ENCODE measurements at places on chromosomes 13 and 19.

DNA sequence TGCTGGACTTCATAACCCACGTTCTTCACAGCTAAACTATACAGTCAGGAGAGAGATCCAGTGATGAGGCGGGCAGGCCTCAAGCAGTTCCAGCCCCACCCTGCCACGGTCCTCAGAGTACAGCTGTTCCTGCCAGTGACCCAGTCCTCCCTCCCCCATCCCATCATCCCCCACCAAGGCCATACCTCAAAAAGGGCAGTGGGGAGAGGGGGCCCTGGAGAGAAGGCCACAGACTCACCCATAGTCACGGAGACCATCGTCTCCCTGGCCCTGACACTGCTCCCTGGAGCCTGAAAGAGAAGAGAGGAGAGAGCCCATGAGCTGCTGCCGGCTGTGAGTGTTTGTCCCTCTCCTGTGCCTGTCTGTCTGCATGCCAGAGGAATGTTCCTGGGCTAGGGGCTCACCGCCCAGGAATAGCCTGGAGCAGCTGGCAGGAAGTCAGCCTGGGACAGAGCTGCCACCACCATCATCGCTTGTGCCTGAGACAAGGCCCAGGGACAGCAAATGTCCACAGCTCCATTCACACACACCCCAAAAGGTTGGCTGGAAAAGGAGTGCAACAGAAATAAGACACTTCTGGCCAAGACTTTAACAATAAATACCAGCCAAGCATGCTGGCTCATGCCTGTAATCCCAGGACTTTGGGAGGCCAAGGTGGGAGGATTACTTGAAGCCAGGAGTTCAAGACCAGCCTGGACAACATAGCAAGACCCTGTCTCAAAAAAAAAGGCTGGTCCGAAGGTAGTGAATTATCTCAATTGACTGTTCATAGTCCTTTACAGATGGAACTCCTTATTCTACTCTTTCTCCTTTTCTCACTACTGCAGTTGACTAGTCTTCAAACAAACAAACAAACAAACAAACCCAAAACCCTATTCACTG lies 6.4 kb downstream of the C19orf47 start:
- DNase-seq = no peak

DNA sequence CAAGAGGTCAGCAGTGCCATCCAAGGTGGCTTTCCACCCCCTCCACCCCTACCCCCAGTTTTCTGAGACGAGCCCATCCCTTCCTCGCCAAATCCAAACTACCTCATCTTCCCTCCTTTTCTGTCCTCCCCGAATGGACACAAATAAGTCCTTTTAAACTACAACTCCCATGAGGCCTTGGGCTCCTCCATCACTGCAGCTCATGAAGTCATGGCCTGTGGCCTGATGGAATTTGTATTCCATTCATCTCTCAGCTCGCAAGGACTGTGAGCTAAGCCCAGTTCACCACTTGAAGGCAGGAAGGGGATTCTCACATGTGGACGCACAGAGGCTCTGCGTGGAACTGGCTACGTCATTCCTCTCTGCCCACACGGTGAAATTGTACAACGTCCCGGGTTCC lies 12.5 kb downstream of the PTPRH start:
- no peak for DNase-seq

- DNase-seq = no peak
These were observed 219.4 kb downstream of the NHLRC3 start for GRCh38 chr13:39257642-39258041.

DNA sequence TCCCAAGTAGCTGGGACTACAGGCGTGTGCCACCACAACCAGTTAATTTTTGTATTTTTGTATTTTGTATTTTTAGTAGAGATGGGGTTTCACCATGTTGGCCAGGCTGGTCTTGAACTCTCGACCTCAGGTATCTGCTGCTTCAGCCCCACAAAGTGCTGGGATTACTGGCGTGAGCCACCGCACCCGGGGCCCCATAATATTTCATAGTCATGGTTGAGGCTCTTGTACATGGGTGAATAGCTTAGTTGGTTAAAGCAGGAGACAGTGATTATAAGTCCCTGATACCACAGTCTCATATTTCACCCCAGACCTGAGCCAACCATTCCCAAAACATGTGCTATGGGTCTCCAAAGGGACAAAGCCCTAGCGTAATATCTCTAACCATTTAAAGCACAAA lies 26.1 kb downstream of the MBNL2 start:
- no peak for DNase-seq

DNA sequence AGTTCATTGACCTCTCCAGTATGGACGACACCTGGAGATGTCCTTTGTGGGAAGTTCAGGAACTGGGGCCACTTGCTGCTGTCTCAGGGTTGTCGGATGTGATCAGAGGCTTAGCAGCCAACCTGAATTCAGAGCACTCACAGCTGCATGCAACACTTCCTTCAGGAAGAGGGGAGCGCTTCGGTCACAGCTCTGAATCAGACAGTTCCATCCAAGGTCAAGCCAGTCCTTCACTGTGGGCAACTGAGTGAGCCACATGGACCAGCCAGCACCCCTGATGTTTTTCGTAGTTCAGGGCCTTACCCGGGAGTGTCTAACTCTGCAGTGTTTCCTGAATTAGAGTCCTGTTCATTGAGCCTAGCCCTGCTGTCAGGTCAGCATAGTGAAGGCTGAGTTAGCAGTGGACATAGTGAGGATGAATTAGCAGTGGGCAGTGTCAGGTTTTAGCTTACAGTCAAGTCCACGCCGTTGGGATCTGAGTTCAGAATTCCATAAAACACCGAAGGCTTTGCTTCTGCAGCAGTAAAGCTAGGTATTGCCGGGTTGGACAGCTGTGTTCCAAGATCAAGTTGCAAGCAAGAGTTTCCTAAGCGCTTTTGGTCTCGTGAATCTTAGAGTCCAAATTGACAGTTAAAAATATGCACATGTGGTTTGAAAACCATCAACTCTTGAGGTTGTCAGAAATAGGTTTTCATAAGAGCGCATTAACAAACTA lies 5.1 kb downstream of the ZNF555 start:
- DNase-seq = no peak

DNA sequence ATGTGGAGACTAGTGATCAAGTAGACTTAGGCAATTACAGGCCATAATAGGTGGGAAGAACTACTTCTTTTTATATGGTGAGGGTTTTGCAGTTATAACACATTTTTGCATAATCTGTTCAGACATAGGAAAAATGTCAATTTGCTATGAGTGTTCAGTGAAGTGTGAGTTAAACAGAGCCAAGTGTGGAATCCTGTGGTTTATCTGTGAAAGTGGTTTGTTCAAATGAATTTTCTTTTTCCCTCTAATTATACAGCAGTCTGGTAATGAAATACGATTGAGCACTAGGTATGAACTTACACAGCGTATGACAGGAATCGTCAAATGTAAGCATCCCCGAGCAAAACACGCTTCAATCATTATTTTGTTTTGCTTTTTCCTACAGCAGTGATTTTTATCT lies 178.3 kb downstream of the STK24 start:
- DNase-seq = no peak

GRCh38 chr13:59677966-59678814 lies 485.5 kb downstream of the DIAPH3 start:
- peak; percentile 28 for DNase-seq

GRCh38 chr13:67200183-67200582 lies 30.0 kb downstream of the PCDH9 start:
- no peak for DNase-seq

DNA sequence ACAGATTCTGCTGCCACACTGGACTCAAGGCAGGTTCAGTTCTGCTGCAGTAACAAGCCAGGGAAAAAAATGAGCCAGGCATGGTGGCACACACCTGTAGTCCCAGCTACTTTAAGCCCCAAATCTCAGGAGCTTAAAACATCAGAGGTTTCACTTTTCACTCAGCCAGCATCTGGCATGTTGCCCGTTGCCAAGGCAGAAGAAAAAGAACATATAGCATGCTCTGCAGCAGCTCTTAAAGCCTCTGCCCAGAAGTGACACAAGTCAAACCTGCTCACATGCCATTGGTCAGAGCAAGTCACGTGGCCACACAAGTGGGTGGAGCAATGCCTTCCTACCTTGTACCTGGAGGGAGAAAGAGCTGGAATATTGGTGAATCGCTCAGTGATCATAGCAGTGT lies 14.7 kb upstream of the ADGRE5 start:
- no peak for DNase-seq

DNA sequence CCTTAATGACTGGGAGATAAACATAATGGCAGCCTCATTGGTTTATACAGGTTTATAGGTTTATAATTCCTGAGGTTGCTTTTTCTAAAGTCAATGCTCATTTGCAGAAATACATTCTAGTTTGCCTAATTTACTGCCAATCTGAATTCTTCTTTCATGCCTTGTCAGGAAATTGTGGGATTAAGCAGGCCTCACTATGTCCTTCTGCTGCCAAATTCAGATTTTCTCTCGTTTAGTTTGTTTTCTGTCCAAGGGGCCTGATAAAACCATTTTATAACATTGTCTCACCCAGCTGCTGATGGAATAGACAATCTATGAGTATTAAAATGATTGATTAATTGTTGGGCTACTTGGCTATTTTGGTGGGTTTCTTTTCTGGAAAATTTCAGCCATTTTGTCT lies 42.4 kb upstream of the OBI1 start:
- DNase-seq = no peak

DNA sequence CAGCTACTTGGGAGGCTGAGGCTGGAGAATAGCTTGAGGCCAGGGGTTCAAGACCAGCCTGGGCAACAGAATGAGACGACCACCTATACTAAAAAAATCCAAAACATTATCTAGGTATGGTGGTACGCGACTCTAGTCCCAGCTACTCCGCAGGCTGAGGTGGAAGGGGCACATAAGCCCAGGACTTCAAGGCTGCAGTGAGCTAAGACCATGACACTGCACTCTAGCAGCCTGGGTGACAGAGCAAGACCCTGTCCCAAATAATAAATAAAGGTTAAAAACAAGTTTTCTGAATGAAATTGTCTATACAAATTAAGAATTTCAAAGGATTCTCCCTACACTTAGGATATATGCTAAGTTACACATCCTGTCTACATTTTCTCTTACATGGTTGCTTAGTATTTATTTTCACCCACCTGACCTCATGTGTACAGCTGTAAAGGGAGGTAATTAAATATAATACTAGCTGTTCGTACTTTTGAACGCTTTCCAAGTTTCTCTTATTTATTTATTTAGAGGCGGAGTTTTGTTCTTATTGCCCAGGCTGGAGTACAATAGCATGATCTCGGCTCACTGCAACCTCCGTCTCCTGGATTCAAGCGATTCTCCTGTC lies 1.6 kb downstream of the SLC25A30 start:
- DNase-seq = no peak

- no peak for DNase-seq
These were observed 236.0 kb downstream of the PCDH9 start for GRCh38 chr13:66994097-66994496.

DNA sequence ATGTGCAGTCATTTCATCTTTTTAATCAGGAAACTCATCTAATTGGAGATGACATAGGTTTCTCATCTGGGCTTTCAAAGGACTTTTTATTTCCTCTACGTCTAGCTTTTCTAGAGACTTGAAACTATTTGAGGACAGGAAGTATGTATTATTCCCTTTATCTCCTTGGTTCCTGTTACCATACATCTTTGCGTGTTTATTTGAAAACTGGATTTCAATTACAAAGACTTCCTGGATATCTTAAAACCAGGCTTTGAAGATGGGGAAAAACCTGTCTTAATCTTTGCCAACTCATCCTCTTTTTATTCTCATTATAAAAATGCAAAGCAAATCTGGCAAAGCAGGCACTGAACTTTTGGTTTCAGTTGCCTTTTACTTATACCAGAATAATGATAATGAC lies 130.5 kb downstream of the LMO7 start:
- DNase-seq = no peak

DNA sequence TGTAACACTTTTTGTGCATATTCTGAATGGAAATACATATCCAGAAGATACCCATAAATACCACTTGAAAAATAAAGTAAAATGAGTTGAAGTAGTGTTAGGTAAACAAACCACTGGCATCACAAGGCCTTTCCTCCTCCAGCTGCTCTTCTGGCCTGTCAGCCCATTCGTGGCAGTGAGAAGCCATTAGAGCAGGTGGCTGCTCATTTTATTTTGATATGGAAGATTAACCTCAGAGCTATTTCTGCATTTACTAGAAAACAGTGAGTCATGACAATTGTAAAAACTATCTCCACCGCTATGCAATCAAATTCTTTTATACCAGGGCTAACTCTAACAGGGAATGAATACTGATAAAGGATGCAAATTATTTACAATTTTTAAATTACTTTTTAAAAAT lies 2898.1 kb downstream of the PCDH9 start:
- DNase-seq = no peak

DNA sequence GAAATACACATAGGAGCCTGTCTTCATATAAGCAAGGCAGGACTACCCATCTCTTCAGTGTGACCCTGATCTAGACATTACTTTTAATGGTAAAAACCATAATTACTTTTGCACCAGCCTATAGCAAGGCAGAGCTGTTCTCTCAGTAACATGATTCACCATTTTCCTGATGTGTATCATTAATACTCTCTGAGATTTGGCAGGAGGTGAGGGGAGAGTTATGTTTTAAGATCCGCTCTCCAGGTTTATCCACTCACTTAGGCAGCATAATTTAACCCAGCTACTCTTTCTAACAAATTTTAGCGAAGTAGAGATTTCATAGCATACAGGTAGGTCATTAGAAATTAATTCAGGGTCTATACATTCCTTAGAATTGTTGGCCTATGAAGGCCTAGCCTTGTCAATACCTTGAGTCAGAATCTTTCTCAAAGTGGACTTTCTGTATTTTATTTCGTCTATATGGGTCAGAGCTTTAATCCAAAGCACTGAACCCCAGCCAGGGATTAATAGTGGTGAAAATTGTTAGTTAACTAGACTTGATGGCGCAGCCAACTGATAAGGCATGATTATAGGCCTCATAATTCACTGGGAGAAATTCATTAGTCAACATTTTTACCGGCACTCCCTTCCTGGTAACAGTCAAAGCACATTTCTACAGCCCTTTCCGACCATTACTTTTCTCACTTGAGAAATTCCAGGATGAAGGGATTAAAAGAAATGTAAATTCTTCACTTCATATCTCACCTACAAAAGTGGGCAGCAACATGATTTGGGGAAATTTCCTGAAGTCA lies 955.1 kb downstream of the DIAPH3 start:
- no peak for DNase-seq

- DNase-seq = no peak
These were observed 51.9 kb upstream of the UQCRFS1 start for GRCh38 chr19:29264897-29265296.

- DNase-seq = no peak
These were observed 611.1 kb downstream of the TBC1D4 start for GRCh38 chr13:74870865-74871264.

DNA sequence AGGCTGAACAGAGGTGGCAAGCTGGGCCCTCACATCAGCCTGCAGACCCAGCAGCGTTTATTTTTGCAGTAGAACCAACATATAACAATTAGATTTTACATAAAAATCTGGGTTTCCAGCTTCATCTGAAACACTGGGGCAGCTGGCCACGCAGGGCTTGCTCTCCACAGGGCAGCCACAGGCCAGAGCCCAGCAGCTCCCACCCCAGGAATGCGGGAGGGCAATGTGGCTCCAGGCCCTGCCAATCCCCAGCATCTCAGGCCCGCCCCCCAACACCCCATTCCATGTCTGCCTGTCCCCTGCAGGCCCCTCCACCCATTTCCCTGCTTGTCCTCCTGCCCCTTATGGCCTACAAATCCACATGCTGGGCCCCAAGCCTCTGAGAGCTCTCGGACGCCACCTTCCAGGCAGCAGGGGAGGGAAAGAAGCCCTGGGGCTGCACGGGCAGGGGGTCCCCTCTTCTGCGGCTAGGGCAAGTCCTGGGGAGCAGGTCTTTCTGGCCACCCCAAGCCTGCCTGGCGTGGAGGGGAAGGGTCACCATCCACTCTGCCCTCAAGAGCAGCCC lies 15.0 kb upstream of the VSTM2B start:
- DNase-seq = no peak

- DNase-seq = no peak
These were observed 473.5 kb downstream of the GPC6 start for GRCh38 chr13:93700115-93700514.

Measured in right renal pelvis (tissue), 4 donors.